ENCODE measurements at places on chromosomes 7 and 10.
A peak's percentile ranks its signal among the peaks of the same experiment; 100 is the strongest.

GRCh38 chr7:95199779-95200558 lies 124.4 kb downstream of the PON1 start:
- peak; percentile 46 for DNase-seq

- DNase-seq = no peak
These were observed 106.3 kb upstream of the AKR1E2 start for GRCh38 chr10:4719671-4720070.

DNA sequence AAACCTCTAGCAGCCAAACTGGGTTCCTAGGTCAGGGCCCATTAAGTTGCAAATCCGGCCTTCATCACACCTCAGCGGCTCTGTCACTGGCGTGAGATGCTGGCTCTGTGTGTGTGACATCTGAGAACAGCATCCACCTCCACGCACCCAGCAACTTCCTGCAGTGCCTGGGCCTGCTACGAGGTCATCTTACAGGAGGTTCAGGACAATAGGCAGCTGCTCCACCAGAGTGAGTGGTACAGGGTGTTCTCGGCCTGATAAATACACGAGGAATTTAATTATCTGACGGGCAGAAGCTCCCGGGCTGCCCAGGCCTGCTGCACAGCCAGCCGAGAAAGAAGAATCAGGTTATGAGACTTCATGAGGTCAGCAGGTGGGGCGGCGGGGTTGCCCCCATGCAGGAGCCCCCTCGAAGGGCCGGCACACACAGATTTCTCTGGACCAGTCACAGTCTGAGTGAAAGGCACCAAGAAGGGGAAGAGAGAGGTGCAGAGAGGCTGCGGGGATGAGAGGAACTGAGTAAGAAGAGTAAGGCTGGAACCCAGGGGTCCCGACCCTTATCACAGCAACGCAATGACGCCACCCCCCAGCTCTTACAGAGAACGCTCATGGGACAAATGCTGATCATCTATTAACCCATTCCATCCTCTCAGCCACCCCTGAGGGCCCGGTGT lies 49.3 kb downstream of the CALML3 start:
- no peak for DNase-seq

DNA sequence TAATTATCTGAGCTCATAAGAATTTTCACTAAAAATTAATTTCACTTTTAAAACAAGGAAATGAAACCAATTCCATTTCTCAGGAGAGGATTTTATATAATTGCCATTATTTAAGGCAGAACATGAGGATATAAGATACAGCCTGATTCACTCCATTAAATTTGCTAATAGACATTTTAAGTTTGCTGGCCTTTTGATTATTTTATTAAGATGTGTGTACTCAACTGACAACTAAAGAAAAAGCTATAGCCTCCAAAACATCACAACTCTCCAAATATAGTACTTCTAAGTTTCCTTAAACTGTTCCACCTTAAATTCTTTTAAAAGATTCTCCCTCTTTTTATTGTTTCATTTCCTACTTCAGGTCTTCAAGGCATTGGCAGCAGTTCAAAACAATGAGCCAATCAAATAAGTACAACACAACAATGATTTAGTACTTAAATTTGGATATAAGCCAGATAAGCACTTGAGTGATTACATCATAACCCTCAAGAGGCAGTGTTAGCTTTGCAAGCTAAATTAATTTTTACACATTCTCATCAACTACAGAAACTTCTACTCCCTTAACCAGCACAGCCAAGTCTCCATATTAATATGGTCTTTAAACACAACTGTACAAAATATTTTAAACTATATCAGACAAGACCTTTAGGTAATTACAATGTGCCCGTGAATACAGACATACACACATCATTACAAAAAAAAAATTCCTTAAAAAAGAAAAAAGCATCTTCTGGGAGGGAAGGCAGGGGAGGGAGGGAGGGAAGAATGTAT lies 121.8 kb downstream of the KMT2C start:
- peak; percentile 11 for DNase-seq

DNA sequence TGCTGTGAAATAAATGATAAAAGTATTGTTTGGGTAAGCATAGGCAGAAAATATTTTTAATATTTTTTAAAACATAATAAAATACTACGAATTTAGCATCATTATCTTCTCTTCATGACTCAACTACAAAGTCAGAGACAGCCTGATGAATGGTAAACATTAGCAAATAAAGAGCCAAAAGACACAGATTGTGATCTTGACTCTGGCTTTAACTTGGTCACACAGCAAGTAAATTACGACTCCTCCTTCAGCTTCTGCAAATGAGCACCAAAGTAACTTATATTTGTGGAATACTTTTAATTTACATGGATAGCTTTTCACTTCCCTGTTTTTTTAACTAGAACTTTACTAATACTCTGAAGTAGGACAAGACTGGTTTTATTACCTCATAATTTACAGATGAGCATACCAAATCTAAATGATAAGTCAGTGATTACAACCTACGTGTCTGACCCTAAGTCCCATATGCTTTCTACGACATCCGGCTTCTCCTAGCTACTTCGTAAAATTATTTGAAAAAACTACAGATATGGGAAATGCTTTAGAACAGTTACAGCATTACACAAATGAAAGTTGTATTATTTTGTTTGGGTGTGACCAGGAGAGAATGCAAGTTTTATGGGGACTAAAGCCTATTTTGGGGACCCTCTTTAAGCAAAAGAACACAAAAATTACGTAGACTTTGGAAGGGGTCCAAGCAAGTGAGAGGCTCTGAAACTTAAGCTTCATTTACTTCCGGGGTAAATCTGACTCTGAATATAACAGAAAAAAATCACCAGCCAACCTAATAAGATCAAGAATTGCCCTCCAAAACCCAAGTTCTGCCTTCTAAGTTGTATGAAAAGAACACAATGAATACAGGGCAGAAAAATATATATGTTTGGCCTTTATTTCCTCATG lies 133.8 kb downstream of the CPEB3 start:
- DNase-seq = no peak

DNA sequence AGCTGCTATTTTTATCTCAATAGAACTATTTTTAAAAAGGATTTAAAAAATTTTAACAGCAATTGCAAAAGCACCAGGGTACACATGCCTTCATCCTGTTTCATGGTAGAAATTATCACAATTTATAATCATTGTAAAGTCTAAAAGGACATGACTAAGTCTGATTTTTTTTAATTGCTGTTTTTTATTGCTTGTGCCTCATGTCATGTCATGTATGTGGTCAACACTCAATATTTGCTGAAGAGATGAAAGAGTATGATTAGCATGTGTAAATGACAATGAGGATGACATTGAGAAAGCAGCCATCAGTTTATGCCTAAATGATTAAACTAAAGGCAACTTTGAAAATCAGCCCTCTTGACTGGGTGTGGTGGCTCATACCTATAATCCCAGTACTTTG lies 74.8 kb downstream of the GPR37 start:
- no peak for DNase-seq

DNA sequence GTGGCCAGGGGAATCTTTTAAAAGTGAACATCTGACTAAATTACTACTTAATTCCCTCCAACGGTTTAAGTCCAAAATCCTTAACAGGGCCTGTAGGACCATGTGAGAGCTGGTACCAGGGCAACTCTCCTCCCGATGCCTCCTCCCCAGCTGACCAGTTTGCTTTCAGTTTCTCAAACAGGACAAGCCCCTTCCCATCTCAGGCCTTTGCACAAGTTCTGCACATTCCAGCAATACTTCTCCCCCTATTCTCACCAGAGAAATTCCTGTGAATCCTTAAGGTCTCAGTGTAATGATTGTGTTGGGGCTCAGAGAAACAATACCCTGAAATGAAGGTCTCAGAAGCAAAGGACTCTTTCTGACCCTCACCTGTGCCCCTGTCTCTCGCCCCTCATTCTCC lies 8.0 kb upstream of the CALHM1 start:
- DNase-seq = no peak

GRCh38 chr7:139041378-139042085 lies 5.7 kb upstream of the ZC3HAV1L start:
- no peak for DNase-seq

DNA sequence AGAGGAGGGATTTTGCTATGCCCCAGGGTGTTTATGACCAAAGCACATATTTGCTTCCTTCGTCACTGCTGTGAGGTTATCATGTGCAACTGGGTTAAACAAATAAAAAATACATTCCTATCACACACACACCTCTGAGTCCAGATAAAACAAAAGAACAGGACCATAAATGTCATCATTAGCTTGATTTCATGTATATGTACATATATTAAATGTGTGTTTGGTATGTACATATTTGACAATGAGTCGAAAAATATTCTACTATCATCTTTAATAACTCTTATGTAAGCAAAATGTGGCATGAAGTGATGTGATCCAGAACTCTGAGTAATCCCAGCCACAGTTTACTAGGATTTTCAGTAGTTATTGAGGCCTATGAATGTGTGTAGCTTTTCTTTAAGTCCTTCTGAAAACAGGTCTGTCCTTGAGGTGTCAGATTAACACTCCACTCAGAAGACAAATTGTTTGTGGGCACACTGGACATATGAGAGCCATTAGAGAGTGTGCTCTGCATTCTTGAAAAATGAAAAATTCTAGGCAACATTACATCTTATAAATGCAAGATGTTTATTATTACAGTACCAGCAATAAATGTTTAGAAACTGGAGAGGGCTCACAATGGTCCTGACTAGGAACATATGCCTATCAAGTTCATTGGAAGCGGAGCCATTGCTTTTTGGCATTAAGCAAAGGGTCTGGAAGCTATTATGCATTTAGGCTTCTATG lies 335.1 kb upstream of the SEMA3A start:
- DNase-seq = no peak

- no peak for DNase-seq
These were observed 20.9 kb downstream of the RBM33 start for GRCh38 chr7:155665079-155665956.

- no peak for DNase-seq
These were observed 20.6 kb downstream of the CLRN3 start for GRCh38 chr10:127872011-127872761.

GRCh38 chr7:43211693-43212092 lies 99.2 kb downstream of the HECW1 start:
- no peak for DNase-seq

GRCh38 chr10:103982639-103983038 lies 15.7 kb downstream of the SLK start:
- DNase-seq = peak; percentile 36

All from iPS-NIHi11 (cell line).